Activated T-cell treated with anti-CD3 and anti-CD28 coated beads for 4 hours (primary cell): ENCODE measurements at places on chromosomes 1 and 21.
A peak's percentile ranks its signal among the peaks of the same experiment; 100 is the strongest.

- no peak for DNase-seq
These were observed 278 bp upstream of the KRTAP27-1 start for GRCh38 chr21:30337772-30338171.

- no peak for DNase-seq
These were observed 38.3 kb upstream of the PIGV start for GRCh38 chr1:26749458-26749857.

DNA sequence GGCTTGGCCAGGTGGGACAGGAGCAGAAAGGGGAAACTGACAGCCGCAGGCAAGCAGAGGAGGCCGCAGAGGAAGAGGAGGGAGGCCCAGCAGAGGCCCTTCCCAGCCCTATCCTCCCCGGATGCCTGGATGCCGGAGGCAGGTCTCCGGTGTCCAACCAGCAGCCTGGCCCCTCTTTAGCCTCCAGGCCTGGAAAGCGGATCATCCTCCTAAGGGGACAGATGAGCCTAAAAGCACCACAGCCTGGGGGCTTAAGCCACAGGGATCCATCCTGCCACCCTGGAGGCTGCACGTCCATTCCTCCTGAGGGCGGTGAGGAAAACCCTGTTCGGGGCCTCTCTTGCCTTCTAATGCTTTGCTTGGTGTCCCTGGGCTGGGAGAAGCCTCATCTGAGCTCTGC lies 334.1 kb upstream of the VAMP3 start:
- no peak for DNase-seq

- DNase-seq = no peak
These were observed 37.0 kb upstream of the KCND3 start for GRCh38 chr1:112026501-112026900.

DNA sequence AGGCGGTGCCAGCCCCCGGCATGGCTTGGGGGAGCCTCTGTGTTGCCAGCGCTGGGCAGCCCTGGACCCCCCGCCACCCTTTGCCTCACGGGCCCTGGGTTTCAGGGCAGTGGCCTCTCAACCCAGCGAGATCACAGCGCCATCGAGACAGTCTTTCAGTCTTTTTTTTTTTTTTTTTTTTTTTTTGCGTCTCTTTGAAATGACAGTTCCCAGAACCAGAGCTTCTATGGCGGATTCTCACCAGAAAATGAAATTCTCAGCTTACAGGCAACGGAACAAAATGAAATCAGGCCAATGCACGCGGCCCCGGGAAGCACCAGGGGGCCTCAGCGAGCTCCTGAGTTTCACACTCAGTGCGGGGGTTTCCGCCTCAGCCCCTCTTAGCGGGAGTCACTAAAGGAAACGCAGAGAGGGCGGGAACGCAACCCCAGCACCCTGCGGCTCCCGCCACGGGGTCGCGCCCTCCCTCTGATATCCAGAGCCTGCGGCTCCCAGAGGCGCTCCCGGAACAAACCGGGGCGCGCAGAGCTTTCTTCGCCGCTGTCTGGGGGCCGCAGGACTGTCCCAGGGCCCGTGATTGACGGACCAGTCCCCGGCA lies 8.0 kb upstream of the COL6A1 start:
- peak; percentile 80 for DNase-seq

GRCh38 chr1:225662155-225662554 lies 9.2 kb upstream of the ENAH start:
- DNase-seq = no peak

DNA sequence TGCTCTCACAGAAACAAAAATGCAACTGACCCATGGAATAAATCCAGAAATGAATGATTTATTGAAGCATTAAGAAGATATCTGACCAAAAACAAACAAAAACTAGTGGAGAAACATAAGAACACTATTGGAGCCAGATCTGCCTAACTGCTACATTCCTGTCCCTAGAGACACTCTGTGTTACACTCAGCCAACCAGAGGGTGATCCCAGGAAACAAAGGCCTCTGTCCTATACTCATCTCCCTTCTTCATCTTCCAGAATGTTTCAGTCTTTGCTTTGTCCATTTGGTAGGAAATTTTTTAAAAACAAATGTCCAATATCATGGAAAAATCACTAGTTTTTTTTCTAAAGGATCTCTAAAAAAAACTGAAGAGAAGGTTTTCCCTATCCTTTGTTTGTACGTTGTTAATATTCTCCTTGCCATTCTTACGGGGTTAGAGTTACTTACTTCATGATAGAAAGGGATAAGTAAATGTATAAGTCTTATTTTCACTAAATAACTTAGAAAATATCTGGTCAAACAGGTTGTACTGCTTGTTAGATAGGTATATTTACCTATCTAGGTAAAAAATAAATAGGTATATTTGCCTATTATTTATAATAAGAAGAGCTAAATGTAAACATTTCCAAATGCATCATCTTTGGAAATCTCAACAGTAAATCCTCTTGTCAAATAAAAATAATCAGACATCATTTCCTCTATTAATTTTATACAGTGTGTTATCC lies 59.1 kb downstream of the NME7 start:
- DNase-seq = no peak

- DNase-seq = no peak
These were observed 9.7 kb upstream of the UMODL1 start for GRCh38 chr21:42061195-42061985.

- DNase-seq = no peak
These were observed 13.2 kb downstream of the ESRRG start for GRCh38 chr1:216710055-216710454.

GRCh38 chr1:50422946-50423669 lies at the start of gene DMRTA2:
Gene DMRTA2, minus strand, starts transcription at chr1:50423443. Its CDS starts 1,907 bp downstream, at chr1:50421536.
- DNase-seq = no peak

DNA sequence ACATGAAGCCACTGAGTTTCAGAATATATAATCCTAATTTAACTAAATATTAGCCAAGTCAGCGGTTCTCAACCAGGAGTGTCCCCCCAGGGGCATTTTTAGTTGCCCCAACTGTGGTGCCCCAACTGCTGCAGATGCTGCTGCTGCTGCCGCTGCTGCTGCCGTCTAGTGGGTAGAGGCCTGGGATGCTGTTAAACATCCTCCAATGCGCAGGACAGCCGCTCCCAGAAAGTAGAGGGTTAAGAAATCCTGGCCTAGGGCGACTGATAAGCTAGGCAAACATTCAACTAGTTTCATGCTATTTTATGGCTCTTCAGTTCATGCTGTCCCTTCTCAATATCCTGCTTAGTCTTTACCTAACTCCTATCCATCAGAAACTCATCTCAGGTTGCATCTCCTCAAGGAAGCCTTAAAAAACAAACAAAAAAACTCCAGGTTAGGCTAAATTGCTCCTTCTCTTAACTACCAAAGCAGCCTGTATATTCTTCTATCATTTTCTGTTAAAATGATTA lies 9.9 kb upstream of the DCAF6 start:
- no peak for DNase-seq

DNA sequence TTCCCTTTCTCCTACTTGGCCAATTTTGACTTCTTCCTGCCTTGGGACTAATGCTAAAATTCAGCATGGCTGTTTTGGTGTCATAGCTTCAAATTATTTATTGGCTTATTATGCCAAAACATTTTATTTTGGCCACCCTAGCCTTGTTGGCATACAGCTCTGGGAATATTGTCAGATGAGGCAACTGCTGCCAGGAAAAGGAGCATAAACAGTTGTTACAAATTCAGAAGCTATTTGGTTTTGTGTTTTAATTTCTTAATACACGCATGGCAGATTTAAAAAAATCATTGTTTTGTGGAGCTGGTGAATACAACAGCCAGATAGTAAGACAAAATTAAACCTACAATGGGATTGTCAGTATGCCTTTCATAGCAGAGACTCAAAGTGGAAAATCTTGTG lies 66.8 kb upstream of the BCL10 start:
- no peak for DNase-seq

DNA sequence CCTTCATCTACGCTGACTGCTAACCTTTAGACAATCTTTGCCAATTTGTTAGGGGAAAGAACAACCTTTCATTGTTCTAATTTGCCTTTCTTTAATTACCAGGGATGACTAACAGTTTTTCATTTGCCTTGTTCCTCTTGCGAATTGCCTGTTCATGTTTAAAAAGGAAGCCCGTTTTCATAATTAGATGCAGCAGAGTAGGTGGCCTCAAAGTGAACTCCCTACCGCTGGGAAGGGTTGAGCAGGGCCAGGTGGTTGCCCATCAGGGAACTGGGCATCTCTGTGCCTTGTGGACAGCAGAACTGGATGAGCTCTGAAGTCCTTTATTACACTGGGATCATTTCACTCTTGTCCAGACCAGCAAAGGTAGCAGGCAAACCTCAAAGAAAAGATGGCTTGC lies 59.0 kb downstream of the HIVEP3 start:
- DNase-seq = no peak

DNA sequence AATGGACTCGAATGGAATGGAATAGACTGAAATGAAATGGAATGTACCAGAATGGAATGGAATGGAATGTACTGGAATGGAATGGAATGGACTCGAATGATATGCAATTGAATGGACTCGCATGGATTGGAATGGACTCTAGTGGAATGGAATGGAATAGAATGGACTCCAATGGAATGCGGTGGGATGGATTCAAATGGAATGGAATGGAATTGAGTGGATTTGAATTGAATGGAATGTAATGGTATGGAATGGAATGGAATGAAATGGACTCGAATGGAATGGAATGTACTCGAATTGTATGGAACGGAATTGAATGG lies 99.6 kb upstream of the FBXO28 start:
- no peak for DNase-seq

- DNase-seq = no peak
These were observed 48.3 kb upstream of the ARTN start for GRCh38 chr1:43885279-43885801.

DNA sequence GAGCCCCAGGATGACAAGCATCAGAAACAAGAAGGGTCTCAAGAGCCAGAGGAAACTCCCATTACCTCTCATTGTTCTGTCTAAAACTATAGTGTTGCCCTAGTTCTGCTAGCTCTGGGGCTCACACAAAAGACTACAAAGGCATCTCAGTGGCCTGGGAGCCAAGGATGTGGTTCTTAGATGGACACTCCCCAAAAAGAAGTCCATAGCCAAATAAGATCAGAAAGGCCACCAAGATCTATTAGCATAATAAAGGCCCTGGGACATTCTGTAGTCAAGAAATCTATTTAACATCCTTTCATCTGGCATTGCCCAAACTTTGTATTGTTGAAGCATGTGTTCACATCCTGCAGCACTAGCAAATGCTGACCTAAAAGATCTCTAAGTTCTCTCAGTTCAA lies 99.5 kb downstream of the EDEM3 start:
- DNase-seq = no peak

GRCh38 chr1:66175098-66175497 lies 358.9 kb upstream of the SGIP1 start:
- DNase-seq = no peak
